Endothelial cell of umbilical vein (primary cell): ENCODE measurements at places on chromosomes 7 and 10. TPM values are rescaled to one million over a fixed set of nuclear protein-coding genes. Genes with fewer than 3 reads are reported as not detected.

The SFTPA1 gene
- total RNA-seq = not detected in 2 replicates

GRCh38 chr10:124017729-124018128 is 75.7 kb downstream of the CHST15 start:
- DNase-seq = no peak

The OR13A1 gene
- total RNA-seq = not detected in 2 replicates

DNA sequence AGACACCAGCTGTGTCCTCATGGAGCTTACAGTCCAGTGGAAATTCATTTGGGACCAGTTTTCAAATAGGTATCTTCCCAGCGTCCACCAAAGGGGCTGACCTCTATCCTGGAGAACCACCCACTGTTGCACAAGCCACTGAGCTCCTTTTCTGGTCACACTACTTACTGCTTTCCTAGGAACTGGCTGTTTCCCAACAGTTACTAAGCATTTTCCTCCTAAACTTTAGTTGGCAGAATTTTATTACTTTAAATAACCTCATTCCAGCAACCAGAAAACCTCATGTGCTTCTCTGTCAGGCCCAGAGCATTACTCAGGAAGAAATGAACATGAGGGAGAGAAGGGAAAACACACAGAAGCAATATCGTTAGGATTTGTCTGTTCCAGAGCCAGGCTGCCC is 183.1 kb downstream of the GPAM start:
- DNase-seq = no peak

- peak; percentile 61 for DNase-seq
These were observed 58.4 kb upstream of the MACROH2A2 start for GRCh38 chr10:69994262-69994661.

DNA sequence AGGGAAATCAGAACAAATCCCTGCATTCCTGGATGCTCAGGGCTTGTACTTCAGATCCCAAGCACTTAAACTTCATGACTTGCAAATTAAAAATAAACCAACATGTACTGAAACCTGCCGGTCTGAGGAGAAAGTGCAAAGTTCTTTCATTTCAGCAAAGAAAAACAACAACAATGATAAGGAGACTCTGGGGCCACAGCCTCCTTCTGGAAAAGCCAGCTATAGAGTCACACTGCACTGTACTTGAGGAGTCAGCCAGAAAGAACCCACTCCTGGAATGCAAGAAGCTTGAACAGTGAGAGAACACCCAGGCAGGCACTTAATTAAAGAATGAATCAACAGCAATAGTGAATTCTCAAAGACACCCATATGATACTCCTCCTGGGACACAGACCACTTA is 49.7 kb upstream of the TM9SF3 start:
- no peak for DNase-seq

The RINT1 gene
- 23.4 and 24.8 TPM in 2 replicates for total RNA-seq

The PVRIG gene
- 0.80 TPM in 1 of 2 replicates, not detected in the other for total RNA-seq

- no peak for DNase-seq
These were observed 279.8 kb downstream of the CAMK1D start for GRCh38 chr10:12628964-12629766.

GRCh38 chr7:13946181-13946580 is 43.3 kb downstream of the ETV1 start:
- no peak for DNase-seq

The ATP5F1C gene
- 275 and 290 TPM in 2 replicates for total RNA-seq
